SK-N-SH (cell line): ENCODE measurements at places on chromosomes 5 and 9.
A peak's percentile ranks its signal among the peaks of the same experiment; 100 is the strongest.

- H3K36me3 ChIP-seq = no peaks in the 10 kb centered on the region
- peak overlapping the region; percentile 78; the same call in 1 of the 2 replicates for H3K4me3 ChIP-seq
- no peaks in the 10 kb centered on the region for H3K27me3 ChIP-seq
- H3K4me1 ChIP-seq = peaks cover 12% of the 10 kb centered on the region; the same call in 1 of the 2 replicates
Observed at GRCh38 chr9:120715389-120715924, 1.2 kb upstream of the MEGF9 start.

GRCh38 chr5:159628703-159629102 is 287.6 kb upstream of the ADRA1B start:
- DNase-seq = no peak
- H3K27me3 ChIP-seq = no peaks in the 10 kb centered on the region
- no peak overlapping the region for H3K4me3 ChIP-seq
- no peaks in the 10 kb centered on the region for H3K36me3 ChIP-seq

- no peak overlapping the region for H3K27ac ChIP-seq
- no peaks in the 10 kb centered on the region for H3K27me3 ChIP-seq
- H3K4me3 ChIP-seq = no peak overlapping the region
- H3K4me1 ChIP-seq = no peaks in the 10 kb centered on the region
Observed at GRCh38 chr9:19782005-19782404, 6.8 kb downstream of the SLC24A2 start.

- no peaks in the 10 kb centered on the region for H3K27me3 ChIP-seq
- H3K4me3 ChIP-seq = no peak overlapping the region
- no peak for DNase-seq
- H3K27ac ChIP-seq = no peak overlapping the region; the same call in 1 of the 2 replicates
Observed at GRCh38 chr5:34564710-34565235, 91.4 kb upstream of the RAI14 start.

GRCh38 chr5:40665635-40666298 is 13.9 kb upstream of the PTGER4 start:
- H3K36me3 ChIP-seq = no peaks in the 10 kb centered on the region
- H3K4me1 ChIP-seq = no peaks in the 10 kb centered on the region
- no peak for DNase-seq
- H3K27me3 ChIP-seq = peaks cover 13% of the 10 kb centered on the region

DNA sequence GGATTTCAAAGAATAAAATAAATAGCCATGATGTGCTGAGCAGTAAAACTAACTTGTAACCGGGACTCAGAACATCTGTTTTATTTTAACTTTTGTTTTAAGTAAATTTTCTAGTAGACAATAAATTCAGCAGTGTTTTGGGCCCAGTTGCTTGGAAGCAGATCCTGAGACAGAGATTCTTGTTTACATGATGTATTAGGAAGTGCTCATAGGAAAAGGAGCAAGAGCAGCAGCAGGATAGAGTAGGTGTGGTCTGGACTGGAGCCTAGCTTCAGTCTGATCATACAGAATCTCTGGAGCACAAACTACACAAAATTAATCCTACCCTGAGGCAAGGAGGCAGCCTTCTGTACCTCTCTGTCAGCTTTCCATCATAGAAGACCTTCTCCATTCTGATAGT is 139.2 kb upstream of the CCNH start:
- H3K36me3 ChIP-seq = no peaks in the 10 kb centered on the region
- no peak overlapping the region for H3K27ac ChIP-seq
- H3K4me3 ChIP-seq = no peak overlapping the region
- DNase-seq = peak; percentile 14
- H3K27me3 ChIP-seq = no peaks in the 10 kb centered on the region
- H3K4me1 ChIP-seq = no peaks in the 10 kb centered on the region

- no peak overlapping the region for H3K4me3 ChIP-seq
- no peak for DNase-seq
- H3K4me1 ChIP-seq = no peaks in the 10 kb centered on the region
- H3K36me3 ChIP-seq = no peaks in the 10 kb centered on the region
Observed at GRCh38 chr5:157198277-157198986, 17.8 kb downstream of the ITK start.

DNA sequence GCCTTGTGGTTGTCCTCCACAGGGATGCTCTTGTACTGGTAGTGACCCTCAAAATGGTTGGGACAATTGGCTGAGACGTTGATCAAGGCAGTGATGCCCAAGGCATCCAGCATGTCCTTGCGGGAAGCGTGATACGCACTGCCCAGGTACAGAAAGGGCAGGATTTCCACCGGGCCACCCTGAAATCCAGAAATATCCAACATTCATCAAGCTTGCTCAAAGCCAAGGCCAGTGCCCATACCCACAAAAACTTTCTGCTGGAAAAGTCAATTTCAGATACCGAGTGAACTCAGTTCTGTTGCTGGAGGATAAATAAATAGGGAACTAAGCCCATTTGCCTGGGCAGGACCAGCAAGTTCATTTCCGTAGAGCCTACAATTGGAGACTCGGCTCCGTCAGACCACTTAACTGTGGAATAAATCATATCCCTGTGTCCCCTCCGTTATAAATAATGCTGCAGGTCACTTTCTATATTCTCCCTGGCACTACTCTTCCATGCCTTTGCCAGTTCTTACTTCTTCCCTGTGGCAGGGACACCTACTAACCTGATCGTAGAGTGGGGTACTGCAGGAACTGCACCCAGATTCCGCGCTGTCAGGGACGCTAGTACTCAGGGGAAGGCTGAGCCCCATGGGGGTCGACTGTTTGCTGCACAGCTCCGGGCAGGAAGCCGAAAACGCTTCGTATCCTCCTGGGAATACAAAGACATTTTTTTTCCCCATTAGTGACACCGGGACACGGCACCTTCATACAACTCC is 1.2 kb downstream of the DUSP1 start:
- peak overlapping the region; percentile 89 for H3K4me3 ChIP-seq
- peaks cover 29% of the 10 kb centered on the region for H3K36me3 ChIP-seq
- no peaks in the 10 kb centered on the region for H3K27me3 ChIP-seq
- peak; percentile 49 for DNase-seq

DNA sequence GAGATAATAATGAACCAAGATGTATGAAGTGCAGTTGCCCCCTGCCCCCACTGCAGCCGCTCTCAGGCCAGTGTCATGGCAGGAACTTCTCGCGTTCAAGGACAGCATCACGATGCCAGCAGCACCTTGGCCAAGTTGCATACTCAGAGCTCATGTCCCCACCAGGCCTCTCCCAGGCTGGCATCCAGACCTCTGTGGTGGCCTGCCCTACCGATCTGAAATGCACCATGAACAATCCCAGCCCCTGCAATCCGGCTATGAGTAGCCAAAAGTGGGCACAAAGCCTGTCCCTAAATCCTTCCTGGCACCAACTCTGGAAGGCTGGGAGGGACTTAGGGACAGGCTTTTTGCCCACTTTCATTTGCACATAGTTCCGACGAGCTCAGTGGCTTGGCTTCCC is 140.9 kb downstream of the PAX5 start:
- H3K4me1 ChIP-seq = no peaks in the 10 kb centered on the region
- DNase-seq = no peak
- H3K27ac ChIP-seq = no peak overlapping the region
- no peaks in the 10 kb centered on the region for H3K36me3 ChIP-seq

- no peak for DNase-seq
- no peaks in the 10 kb centered on the region for H3K27me3 ChIP-seq
- no peak overlapping the region for H3K4me3 ChIP-seq
Observed at GRCh38 chr9:113922160-113922559, 46.1 kb downstream of the ZNF618 start.

GRCh38 chr5:174235221-174236011 is 189.9 kb downstream of the NSG2 start:
- no peaks in the 10 kb centered on the region for H3K27me3 ChIP-seq
- H3K4me1 ChIP-seq = no peaks in the 10 kb centered on the region
- H3K27ac ChIP-seq = peak overlapping the region; percentile 95
- no peak overlapping the region for H3K4me3 ChIP-seq
- DNase-seq = no peak

DNA sequence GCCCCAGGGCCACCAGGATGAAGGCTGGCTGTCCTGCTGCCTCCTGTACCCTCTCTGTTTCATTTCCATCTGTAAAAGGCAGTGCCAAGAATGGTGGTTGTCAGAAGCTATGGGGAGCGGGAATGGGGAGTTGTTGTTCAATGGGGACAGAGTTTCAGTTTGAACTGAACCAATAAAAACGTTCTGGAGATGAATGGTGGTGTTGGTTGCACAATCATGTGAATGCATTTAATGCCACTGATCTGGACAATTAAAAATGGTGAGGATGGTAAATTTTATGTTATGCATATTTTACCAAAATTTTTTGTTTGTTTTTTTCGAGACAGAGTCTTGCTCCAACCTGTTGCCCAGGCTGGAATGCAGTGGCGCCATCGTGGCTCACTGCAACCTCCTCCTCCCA is 58.1 kb downstream of the PTPDC1 start:
- no peak for DNase-seq
- no peak overlapping the region for H3K27ac ChIP-seq
- no peak overlapping the region for H3K4me3 ChIP-seq
- H3K4me1 ChIP-seq = peaks cover 24% of the 10 kb centered on the region

- DNase-seq = peak; percentile 72
- peaks cover 68% of the 10 kb centered on the region for H3K4me1 ChIP-seq
- no peak overlapping the region for H3K27ac ChIP-seq
- H3K36me3 ChIP-seq = no peaks in the 10 kb centered on the region; the same call in 1 of the 2 replicates
- no peaks in the 10 kb centered on the region for H3K27me3 ChIP-seq
Observed at GRCh38 chr5:172902497-172903472, 56.4 kb upstream of the RPL26L1 start.

DNA sequence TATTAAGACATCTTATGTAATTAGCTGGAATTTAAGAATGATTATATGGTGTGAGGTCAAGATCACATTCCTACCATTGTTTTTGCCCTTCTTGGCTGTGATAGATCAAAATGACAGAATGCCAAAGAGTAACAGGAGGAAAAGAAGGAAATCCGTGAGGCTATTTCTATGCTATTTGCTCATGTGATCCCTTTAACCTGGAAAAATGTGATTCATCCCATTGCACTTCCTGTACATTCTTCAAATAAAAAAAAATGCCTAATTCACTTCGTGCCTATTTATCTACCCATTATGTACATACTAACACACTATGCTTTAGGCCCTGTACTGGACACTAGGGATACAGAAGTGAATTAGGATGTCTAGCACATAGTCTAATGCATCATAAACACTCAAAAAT is 154.1 kb upstream of the PAPPA start:
- no peak for DNase-seq
- H3K4me1 ChIP-seq = peaks cover 42% of the 10 kb centered on the region
- H3K27me3 ChIP-seq = no peaks in the 10 kb centered on the region
- no peaks in the 10 kb centered on the region for H3K36me3 ChIP-seq
- H3K4me3 ChIP-seq = no peak overlapping the region
- peak overlapping the region; percentile 6; the same call in 1 of the 2 replicates for H3K27ac ChIP-seq

GRCh38 chr5:109524555-109524954 is 114.8 kb upstream of the PJA2 start:
- H3K27me3 ChIP-seq = no peaks in the 10 kb centered on the region; the same call in 1 of the 2 replicates
- no peak overlapping the region for H3K27ac ChIP-seq
- DNase-seq = no peak
- H3K4me1 ChIP-seq = no peaks in the 10 kb centered on the region
- no peaks in the 10 kb centered on the region for H3K36me3 ChIP-seq

- H3K36me3 ChIP-seq = no peaks in the 10 kb centered on the region
- peaks cover 5% of the 10 kb centered on the region; the same call in 1 of the 2 replicates for H3K4me1 ChIP-seq
- no peaks in the 10 kb centered on the region for H3K27me3 ChIP-seq
Observed at GRCh38 chr5:132797651-132798050, 15.5 kb upstream of the SOWAHA start.

GRCh38 chr5:3249401-3249800 is 346.2 kb upstream of the IRX1 start:
- no peaks in the 10 kb centered on the region for H3K4me1 ChIP-seq
- no peak overlapping the region for H3K4me3 ChIP-seq
- no peak for DNase-seq
- no peaks in the 10 kb centered on the region for H3K27me3 ChIP-seq
